ENCODE measurements at places on chromosomes 4 and X. TPM values are rescaled to one million over a fixed set of nuclear protein-coding genes. Genes with fewer than 3 reads are reported as not detected.

Gene CFP
- 0.14 TPM for total RNA-seq

Gene SORCS2
- total RNA-seq, result not detected

Gene ETDB
- not detected for total RNA-seq

Gene TTC29
- total RNA-seq, result not detected

Gene GLRB
- total RNA-seq, result 5.6 TPM

Gene RTL5
- total RNA-seq, result 0.40 TPM

Gene ADRA2C
- total RNA-seq, result not detected

Gene UGT8
- total RNA-seq, result not detected
